ENCODE measurements at places on chromosomes 16 and 17. TPM values are rescaled to one million over a fixed set of nuclear protein-coding genes. Genes with fewer than 3 reads are reported as not detected.

KRT24 gene
- total RNA-seq = not detected

PMFBP1 gene
- 0.51 TPM for total RNA-seq

ZPBP2 gene
- total RNA-seq = not detected

PLEKHG4 gene
- 37.7 TPM for total RNA-seq

DLG4 gene
- total RNA-seq = 12.6 TPM

TRIM65 gene
- total RNA-seq = 15.9 TPM

DNA sequence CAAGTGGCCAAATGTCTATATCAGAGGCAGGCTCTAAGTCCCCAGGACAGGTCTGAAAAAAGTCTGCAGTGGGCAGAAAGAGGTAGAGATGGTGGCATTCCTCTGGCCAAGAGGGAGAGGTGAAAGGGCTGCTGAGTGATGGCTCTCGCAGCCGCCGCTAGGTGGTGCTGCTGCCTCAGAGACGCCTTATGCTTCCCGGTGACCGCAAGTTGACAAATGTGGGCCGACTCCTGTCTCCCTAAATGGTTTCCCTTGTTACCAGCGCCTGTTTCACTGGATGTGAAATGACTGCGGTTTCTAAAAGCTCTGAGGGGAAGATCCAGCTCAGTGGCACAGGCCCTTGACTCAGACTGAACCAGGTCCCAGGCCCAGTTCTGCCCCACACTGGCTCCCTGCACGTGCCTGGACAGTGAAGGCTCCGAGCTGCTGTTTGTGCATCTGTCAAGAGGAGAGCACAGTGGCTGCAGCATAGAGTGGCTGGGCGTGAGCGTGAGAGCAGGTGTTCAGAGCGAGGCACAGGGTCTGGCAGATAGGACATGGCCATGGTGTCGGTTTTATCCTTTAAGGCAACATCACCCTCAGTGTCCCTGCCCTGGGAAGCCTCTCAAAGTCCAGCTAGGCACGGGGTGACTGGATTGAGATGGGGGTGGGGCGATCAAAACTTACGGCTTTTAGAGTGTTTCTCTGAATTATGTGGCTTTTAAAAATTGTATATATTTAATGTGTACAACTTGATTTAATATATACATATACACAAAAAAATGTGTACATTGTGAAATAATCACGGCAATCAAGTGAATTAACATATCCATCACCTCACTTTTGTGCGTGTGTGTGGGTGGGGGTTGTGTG, 19.9 kb downstream of the CLEC16A start:
- peak; percentile 91 for DNase-seq

DNA sequence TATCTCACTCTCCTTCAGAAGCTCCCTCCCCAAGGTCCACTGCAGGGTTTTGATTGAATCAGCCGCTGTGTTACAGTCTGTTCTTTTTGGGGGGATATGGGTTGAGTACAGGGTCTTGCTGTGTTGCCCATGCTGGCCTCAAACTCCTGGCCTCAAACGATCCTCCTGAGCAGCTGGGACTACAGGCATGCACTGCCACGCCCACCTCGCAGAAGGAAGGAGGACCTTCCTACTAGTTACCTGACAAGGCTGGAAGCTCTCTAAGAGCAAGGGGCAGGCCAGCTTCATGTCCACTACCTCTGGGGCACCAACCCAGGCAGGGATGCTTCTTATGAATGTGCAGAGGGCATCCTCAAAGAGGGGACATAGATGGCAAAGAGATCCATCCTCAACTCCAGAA, 1.9 kb upstream of the MMP28 start:
- no peak for DNase-seq

DNA sequence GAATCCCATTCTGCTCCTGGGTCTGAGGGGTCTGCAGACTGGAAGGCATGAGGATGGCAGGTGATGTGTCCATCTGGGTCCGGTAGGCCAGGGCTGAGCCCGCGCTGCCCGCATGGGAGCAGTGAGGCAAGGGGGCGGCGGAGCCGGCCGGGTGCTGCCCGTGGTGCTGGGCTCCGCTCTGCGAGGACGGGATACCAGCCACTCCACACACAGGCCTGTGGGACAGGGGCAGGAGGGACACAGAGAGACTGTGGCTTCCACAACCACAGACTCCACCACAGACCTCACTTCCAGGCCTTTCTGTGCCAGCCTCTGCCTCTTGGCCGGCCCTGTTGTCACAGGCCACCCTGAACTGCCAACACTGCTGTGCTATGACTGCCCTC, 25.4 kb downstream of the MAP1LC3B start:
- DNase-seq = no peak

- DNase-seq = no peak
Observed at GRCh38 chr17:49353607-49354006, 8.4 kb downstream of the ZNF652 start.

GRCh38 chr17:71329310-71330098, 791.3 kb upstream of the SOX9 start:
- no peak for DNase-seq

- DNase-seq = peak; percentile 85
Observed at GRCh38 chr17:2192367-2193057, 111.1 kb downstream of the SMG6 start.

DNA sequence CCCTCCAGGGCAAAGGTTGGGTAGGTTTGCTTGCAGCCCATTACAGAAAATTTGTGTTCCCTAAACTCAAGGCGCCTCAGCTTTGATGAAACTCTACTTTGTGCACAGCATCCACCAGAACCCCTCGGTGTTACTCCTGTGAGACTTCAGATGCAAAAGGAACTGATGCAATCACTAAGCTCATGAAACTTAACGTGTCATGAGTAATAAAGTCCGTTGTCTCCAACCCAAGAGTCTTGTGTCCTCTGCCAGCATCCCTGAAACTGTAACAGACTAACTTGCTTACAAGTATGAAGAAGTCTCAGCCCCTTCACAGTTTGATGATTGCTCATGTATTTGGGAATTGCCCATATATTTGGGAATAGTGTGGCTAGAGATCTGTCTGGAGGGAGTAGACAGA, 74.8 kb upstream of the MARCHF10 start:
- peak; percentile 37 for DNase-seq

- peak; percentile 94 for DNase-seq
Observed at GRCh38 chr17:45123930-45124796, 8.2 kb downstream of the PLCD3 start.

DNA sequence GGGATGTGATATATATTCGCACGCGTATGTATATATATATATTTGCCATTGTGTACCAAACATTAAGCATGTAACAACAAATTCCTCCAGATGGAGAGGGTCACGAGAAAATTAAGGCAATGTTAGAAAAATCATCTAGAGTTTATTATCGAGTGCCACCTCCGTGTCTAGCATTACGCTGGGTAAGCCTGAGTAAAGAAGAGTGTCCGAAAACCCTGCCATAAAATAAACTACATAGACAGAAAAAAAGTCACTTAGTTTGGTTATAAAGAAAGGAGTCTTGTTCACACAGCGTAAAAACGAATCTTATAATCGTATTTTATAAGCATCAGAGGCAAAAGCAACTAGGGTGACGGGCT, 644 bp upstream of the RHOT1 start:
- no peak for DNase-seq

- peak; percentile 23 for DNase-seq
Observed at GRCh38 chr17:62966426-62967204, 580 bp downstream of the TANC2 start.

DNA sequence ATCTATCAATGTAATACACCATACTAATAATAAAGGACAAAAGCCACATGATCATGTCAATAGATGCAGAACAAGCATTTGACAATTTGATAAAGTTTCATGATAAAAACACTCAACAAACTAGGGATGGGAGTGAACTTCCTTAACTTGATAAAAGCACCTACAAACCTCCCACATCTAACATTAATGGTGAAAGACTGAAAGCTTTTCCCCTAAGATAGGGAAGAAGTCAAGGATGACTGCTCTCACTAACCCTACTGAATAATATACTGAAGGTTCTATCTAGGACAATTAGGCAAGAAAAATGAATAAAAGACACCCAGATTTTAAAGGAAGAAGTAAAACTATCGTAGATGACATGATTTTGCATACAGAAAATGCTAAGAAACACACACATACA, 10.4 kb upstream of the DYNLL2 start:
- DNase-seq = no peak

GRCh38 chr16:86625029-86625428, 46.7 kb downstream of the FOXL1 start:
- DNase-seq = no peak

- peak; percentile 17 for DNase-seq
Observed at GRCh38 chr17:41967141-41967920, 736 bp downstream of the CNP start.

- peak; percentile 84 for DNase-seq
Observed at GRCh38 chr17:72456075-72456474, 335.3 kb downstream of the SOX9 start.

DNA sequence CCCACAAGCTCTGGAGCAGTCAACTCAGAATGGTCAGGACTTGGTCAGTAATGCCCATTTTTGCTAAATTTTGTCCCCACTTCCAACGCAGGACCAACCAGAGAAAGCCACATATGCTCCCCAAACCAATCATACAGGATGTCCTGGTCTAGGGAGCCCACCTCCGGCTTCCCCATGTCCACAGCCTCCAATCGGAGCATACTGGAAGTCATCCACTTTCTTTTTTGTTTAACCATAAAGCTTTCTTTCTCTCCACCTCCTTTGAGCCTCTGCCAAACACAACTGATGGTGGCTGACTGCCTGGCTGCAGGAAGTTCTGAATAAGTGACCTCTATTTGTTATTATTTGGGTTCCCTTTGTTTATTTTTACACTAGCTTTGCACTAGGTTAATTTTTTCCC, 549.1 kb downstream of the WWOX start:
- peak; percentile 47 for DNase-seq

- peak; percentile 55 for DNase-seq
Observed at GRCh38 chr17:6831661-6832263, at the start of gene TEKT1. Gene TEKT1, minus strand, starts transcription at chr17:6831729. Its CDS starts 1,353 bp downstream, at chr17:6830376.

DNA sequence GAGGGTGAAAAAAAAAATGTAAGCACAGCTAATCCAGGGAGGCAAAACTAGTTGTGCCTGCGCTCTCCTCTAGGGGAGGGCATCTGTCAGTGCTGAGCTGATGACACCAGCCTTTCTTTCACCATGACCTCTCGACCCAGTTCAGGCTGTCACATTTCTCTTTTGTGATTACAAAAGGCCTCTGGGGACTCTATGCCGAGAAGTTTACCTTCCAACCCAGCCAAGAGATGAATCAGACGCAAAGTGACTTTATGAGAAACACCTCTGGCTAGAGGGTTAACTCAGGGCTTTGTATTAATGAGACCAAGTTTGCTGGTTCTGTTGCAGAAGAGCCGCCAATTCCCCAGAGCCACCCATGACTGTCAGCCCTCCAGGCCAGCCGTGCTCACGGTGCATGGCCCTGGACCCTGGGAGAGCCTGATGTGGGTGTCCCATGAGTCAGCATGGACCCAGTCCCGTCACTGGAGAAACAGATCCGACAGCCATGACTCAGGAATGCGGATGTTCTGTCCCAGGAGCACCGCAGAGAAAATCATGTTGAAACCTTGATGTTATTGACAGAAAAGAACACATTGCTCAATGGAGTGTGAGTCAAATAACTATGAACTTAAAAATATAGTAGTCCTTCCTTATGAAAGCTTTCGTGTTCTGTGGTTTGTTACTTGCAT, 437.2 kb downstream of the HS3ST3B1 start:
- DNase-seq = peak; percentile 82

DNA sequence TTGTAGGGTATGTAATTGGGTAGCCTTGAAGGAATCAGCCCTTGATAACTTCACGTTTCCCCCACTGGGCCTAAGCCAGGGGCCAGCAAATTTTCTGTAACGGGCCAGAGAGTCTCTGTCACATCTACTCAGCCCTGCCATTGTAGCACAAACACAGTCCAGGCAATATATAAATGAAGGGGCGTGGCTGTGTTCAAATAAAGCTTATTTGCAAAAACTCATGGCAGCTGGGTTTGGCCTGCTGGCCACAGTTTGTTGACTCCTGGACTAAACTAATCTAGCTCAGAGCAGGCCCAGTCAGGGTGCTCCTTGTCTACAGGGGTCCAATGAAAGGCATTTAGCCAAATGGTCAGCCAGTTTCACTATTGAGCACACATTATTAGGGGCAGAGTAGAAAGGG, 141.6 kb downstream of the CCDC182 start:
- DNase-seq = no peak

- DNase-seq = no peak
Observed at GRCh38 chr16:72847187-72848027, 200.5 kb downstream of the ZFHX3 start.

DNA sequence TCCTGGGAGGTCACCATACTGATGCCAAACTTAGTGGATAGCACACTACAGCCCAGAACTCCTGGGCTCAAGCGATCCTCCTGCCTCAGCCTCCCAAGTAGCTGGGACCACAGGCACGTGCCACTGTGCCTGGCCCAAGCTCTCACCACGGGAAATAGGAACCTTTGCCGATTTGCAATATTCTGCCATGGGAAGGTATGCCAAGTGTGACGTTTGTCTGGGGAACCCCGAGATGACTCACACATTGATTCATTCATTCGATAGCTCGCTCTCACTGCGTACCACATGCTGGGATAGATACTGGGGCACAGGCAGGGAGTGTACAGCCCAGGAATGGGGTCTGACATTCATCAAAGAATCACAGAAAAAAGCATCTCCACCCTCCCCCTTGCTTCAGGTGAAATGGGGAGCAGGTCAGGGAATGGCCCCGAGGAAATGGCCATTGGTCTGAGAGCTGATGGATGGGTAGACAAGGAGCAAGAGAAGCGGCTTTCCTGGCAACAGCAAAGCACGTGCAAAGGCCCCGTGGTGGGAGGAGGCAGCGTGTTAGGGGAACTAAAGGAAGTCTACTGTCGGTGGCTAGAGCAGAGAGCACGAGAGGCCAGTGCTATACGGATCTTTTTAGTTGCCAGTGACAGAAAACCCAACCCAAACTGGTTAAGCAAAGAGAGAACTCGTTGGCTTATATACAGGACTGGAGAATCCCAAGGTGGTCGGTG, 44.1 kb downstream of the DNAH17 start:
- peak; percentile 7 for DNase-seq

GRCh38 chr16:87854907-87855683, 14.2 kb downstream of the SLC7A5 start:
- DNase-seq = no peak

DNA sequence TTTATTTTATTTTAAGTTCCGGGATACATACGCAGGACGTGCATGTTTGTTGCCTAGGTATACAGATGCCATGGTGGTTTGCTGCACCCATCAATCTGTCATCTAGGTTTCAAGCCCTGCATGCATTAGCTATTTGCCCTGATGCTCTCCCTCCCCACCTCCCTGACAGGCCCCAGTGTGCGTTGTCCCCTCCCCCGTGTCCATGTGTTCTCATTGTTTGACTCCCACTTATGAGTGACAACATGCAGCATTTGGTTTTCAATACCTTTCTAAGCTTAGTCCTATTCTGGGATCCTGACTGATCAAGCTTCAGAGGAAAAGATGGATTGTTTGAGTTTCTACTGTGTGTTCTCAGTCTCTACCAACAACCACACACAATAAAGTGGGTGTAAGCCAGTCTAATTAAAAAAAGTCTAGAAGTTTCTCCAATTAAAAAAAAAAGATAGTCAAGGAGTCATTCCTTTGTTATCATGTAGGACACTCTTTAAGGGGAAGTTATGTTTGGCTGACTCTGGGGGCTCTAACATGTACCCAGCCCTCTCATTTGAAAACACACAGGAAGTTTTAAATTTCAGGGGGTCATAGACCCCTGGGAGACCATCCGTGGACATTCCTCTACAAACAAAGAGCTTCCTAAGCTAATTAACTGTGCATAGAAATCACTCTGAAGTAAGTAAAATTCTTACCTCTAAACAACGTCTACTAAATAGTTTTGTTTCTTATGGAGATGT, 66.3 kb upstream of the ADAMTS18 start:
- no peak for DNase-seq

Data from fibroblast of lung (primary cell).